Memory B cell (primary cell): ENCODE measurements at places on chromosomes 7 and 10.
A peak's percentile ranks its signal among the peaks of the same experiment; 100 is the strongest.

DNA sequence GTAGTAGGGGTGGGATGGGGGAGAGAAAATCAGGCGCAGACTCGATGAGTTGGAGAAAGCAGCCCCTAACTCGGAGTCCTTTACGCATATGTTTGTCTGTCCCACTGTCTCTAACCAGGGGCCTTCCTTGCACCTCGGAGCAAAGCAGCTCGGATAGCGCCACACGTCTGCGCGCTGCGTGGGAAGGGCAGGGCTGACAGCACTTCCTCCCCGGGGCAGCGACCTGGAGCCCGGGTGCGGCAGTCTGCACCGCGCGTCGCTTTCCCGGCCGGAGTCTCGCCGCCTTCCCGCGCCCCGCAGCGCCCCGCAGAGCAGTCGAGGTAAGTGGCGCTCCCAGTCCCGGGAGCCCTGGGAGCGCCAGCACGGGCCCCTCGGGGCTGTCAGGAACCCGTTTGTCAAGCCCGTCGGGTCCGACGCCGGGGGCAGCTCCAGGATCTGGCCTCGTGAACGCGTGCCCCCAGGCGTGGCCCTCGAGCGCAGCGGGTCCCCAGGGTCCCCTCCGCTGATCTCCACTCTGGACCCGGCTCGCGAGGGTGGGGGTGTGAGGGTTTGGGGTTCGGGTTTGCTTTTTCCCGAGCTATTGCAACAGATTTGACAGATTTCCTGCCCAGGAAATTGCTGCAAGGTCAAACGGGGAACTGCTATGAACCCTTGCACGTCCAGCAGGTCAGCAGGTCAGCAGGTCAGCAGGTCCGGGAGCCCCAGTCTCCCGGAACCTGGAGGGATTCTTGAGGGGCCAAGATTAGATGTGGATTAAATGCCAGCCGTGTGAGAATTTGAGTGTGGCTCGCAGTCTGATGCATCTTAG lies 597 bp downstream of the APBB1IP start:
- peak; percentile 39 for DNase-seq

DNA sequence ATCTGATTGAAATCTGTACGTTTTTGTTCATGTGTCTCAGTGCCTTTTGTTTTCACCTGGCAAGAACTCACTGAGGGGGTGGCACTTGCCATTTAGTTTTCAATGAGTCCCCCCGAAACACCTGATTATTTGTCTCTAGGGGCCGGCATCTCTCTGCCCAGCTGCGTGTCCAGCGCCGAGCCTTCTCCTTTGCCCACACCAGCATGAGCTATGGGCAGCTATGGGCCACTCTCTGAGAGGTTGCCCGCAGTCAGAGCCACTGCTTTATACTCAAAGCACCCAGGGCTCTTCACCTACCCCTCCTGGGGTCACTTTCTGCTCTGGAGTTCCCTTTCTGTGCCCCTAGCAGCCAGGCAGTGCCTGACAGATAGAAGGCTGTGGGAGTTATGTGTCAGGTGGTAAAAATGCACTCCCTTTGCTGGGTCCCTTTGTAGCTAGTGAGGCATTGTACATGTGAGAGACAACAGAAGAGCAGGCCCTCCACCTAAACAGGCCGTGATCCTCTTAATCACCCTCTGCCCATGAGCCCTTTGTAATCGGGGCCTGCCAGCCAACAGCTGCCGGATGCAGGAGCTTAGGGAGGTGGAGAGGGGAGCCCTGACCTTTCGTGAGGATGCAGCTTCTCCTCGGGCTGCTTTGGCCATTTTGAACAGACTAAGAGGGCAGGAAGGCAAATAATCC lies 133.1 kb upstream of the NPS start:
- DNase-seq, result no peak

GRCh38 chr10:89836840-89837164 lies 135.4 kb downstream of the KIF20B start:
- no peak for DNase-seq

- DNase-seq, result no peak
Observed at GRCh38 chr7:125573126-125573525, 643.5 kb upstream of the POT1 start.

DNA sequence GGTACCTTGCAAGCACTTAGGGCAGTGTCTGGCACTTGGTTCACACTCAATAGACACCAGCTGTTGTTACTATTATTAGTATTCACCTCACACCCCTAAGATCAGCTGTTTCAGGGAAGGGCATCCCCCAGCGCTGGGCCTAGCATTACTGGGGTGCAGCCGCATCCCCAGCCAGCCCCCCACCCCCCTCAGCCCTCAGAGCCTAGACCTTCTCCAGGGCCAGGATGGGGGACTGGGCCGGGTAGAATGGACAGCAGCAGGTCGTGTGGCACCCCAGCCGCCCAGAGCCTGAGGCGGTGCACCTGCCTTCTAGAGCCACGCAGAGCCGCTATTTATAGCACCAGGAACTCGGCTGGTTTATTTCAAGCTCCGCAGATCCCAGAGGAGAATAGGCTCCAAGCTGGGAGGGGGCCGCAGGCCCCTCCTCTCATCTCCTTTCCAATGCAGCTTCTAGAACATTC lies 60.5 kb downstream of the GTF2IRD1 start:
- DNase-seq, result no peak

GRCh38 chr7:135684699-135685098 lies 22.4 kb downstream of the STMP1 start:
- no peak for DNase-seq

GRCh38 chr10:61642676-61643075 lies 20.1 kb upstream of the CABCOCO1 start:
- no peak for DNase-seq

DNA sequence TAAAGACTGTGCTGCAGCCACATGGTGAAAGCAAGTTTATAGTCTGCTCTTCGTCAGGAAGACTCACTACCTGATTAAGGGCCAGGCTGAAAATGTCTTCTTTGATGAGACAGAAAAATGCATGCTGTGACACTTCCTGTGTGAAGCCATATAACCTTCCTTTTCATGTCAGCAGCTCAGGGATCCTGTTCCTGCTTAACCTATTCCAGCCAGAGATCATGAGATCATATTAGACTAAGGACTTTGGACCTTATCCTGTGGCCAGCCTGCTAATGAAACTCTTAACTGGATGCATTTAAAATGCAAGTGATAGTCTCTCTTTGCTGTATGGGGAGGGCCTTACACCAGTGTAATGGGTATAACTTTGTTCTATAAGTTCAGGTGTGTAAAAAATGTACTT lies 165.2 kb downstream of the PTEN start:
- DNase-seq, result no peak

- no peak for DNase-seq
Observed at GRCh38 chr10:87546210-87546609, 41.5 kb downstream of the MINPP1 start.
